ENCODE measurements at places on chromosomes 5 and 9.

GRCh38 chr5:18179579-18179978, 545.3 kb downstream of the TAF11L14 start:
- DNase-seq = no peak

DNA sequence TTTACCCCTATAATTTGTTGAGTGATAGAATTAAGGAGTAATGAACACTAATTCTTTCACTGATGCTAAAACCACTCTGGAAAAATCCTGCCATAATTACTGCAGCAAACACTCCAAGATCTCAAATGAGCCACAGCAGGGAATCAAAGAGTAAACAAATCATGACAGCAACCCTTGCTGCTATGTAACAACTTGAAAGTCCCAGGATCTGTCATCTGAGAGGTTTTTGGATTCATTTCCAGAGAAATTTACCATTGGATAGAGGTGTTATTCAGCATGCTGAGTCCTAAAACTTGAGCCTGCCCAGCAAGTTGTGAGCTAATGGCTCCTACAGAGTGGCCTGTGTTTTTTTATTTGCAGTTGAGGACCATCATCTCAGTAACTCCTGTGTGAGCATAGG, 59.2 kb downstream of the PRLR start:
- no peak for DNase-seq

- no peak for DNase-seq
Observed at GRCh38 chr9:87834357-87834756, 48.3 kb upstream of the SPATA31E1 start.

GRCh38 chr5:55903121-55903701, 52.1 kb downstream of the IL31RA start:
- DNase-seq = no peak

- no peak for DNase-seq
Observed at GRCh38 chr9:79264041-79264440, 307.7 kb upstream of the TLE4 start.

DNA sequence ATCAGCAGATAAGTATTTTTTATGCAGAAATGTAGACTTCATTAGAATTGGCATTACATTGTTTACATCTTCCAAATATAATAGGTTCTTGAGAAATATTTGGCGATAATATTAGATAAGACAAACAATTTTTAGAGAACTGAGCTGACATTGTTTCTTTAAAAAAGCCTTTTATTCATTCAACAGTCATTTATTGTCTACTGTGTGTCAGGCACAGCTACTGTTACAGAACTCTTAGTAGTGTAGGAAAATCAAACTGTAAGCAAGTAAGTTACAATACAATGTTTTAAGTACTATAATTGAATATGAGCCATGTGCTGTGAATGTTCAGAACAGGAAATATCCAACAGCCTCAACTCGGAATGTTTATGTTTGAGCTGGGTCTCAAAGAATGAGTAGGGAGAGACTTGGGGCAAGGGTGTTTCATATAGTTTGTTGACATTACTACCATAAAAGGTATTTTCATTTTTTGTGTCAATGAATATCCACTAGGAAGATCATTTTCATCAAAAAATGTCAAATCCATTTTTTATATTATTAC, 114.0 kb downstream of the CDC42SE2 start:
- DNase-seq = no peak

Measured in SIG-M5 (cell line).